ENCODE measurements at places on chromosomes 6 and 20.

- DNase-seq: no peak
Measured at GRCh38 chr6:20840675-20841074, 306.4 kb downstream of the CDKAL1 start.

- DNase-seq: no peak
Measured at GRCh38 chr6:16540804-16541752, 220.2 kb downstream of the ATXN1 start.

GRCh38 chr20:29427201-29428060, 1830.0 kb upstream of the DEFB115 start:
- no peak for DNase-seq

DNA sequence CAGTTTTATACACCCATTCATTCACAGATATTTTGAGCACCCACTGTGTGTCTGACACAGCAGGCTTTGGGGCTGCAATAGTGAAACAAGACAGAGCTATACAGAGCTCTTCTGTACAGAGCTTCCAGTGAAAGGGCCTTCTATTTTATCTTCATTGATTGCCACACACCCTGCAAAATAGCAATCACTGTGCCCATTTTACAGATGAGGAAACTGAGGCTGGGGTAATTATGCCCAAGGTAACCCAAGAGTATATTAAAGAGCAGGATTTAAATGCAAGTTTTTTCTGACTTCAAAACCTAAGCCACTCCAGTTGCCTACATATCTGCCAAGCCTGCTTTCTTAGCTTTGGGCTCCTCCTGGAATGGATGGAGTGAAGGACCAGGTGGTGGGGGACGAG, 4.5 kb downstream of the BPI start:
- no peak for DNase-seq

- DNase-seq: no peak
Measured at GRCh38 chr6:28876710-28877109, 47.1 kb downstream of the TRIM27 start.

DNA sequence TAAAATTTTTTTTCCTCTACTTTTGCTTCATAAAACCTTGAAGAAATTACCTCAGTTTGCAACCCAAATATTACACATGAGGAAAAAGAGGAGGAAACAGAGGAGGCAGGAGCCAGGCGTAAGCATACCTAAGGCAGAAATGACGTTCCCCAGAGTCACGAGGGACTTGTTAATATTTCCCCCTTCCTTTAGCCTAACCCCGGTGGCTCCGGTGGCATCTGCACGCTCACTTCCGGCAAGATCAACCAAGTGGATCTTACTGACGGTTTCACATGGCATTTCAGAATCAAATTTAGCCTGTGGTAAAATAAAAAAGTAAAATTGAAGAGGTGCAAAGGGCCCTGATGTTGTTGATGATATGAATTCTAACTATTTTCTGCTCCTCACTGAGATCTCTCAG, 67.4 kb downstream of the KIF16B start:
- DNase-seq: no peak

All from T-helper 1 cell (primary cell).